Epithelial cell of esophagus (primary cell): ENCODE measurements at places on chromosomes 4 and X.

- peak; percentile 87 for DNase-seq
Measured at GRCh38 chrX:48490661-48491060, 14.7 kb downstream of the FTSJ1 start.

- no peak for DNase-seq
Measured at GRCh38 chr4:108804648-108805273, 41.9 kb upstream of the ETNPPL start.

DNA sequence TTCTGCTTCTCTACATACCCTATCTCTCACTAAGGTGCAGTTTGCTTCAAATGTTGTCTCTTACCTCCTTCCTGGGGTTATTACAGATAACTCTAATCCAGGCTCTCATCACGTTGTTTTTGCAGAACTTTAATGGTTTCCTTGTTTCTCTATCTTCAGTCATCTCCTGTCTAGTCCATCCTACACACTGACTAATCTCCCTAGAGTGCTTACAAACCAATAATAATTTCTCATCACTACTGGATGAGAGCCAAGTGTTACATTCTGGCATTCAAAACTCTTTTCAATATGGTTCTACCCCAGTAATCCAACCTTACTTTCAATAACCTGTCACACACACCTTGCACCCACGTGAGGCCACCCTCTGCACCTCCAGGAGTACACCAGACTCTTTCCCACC lies 86.1 kb downstream of the SYNPO2 start:
- DNase-seq, result peak; percentile 64

GRCh38 chr4:94507708-94508107 lies 56.0 kb downstream of the PDLIM5 start:
- peak; percentile 91 for DNase-seq

DNA sequence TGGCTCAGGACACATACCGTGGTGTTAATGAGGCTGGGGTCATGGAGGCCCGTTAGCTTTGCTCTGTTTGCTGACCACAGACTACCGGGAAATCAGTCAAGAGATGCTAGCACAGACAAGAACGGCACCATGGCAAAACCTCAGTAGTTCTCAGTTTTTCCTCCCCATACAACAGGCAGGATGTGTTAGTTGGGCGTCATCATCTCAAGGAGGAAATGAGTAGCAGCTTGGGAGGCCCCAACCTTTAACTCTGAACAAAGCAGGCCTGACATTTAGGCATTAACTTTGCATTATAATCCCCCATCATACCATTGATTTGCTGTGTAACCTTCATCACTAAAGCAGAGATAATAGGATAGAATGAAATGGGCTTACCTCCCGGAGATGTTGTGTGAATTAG lies 714.2 kb downstream of the RPA4 start:
- no peak for DNase-seq

GRCh38 chr4:74152836-74153235 lies 5.1 kb upstream of the MTHFD2L start:
- DNase-seq, result no peak

- no peak for DNase-seq
Measured at GRCh38 chrX:87961471-87961870, 443.9 kb downstream of the KLHL4 start.

DNA sequence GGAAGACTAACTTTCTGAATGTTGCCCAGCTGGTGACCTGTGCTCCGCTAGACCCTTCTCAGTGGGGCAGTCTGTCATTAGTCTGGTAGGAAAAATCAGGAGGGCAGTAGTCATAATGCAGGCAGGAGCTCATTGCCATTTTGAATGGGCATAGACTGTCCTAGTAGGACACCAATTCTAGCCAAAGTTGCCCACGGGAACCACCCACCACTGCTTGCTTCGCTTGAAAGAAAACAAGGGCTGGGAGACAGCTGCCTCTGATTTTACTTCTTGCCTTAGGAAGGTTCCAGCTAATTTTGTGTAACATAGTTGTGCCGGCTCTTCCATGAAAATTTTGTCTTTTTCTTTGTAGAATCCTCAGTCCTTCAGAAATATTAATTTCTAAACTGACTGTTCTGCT lies 23.3 kb downstream of the HOPX start:
- no peak for DNase-seq

DNA sequence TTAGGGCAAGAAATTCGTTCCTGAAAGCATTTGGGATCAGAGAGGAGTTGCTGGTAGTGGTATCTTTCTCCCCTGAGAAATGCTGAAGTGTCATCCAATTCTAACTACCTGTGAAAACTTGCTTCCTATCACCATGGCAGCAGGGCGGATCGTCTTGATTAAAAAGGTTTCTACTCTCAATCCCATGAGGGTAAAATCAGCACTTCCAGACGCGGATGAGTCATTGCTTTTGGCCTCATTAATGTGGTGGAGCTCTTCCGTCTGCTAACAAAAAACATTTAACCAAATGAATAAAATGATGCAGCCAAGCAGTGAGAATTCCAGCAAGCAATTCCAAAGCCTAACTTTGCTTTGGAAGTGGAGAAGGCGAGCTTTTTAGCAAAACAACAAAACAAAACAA lies 325.6 kb downstream of the CAMK2D start:
- peak; percentile 91 for DNase-seq

DNA sequence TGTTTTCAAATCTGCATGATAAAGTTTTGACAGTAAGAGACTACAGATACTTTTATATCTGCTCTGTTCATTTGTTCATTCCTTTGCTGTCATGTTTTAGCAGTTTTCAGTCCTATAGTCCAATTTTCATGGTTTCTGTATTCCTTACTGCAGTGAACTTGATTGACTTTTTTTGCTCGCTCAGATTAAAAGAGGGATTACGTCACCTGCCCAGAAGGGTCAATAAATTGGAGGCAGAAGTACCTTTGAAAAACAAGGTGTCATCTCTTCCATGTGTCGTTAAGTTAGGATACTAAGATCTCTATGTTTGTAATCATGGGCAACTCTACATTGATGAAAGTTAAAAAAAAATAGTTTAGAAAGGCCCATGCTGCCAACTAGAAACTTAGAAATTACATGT lies 250.1 kb upstream of the SMIM31 start:
- no peak for DNase-seq

DNA sequence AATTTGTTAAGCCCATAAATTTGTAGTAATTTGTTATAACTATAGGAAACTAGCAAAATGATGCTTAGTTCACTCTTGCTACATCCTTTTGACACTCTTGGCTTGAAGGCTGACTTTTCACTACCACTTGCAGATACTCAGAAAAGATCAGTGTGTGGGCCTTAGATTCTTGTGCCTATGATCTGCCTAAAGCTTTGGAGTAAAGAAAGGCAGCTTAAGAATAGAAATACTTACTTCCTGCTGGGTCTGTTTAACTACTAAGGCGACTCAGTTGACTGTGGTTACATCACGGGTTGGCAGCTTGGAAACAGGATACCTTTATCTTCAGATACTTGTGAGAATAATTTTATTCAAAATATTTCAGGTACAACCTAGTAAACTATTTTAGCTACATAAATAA lies 201.4 kb upstream of the FMR1 start:
- no peak for DNase-seq

DNA sequence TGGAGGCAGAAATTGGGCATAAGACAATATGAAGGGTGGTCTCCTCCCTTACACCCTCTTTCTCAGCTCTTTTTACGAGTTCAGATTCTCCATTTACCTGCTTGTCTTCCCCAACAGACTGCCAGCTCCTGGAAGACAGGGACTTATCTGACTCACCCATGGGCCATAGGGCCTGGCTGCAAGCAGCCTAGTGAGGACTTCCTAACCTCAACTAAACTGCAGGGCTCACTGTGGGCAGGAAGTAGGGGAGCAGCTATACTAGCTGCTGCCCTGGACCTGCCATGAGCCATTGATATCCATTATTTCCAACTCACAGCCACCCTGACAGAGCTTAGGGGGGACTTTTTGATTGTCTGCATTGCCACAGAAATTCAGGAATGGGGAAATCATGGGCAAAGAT lies 11.5 kb upstream of the ZNF718 start:
- no peak for DNase-seq

DNA sequence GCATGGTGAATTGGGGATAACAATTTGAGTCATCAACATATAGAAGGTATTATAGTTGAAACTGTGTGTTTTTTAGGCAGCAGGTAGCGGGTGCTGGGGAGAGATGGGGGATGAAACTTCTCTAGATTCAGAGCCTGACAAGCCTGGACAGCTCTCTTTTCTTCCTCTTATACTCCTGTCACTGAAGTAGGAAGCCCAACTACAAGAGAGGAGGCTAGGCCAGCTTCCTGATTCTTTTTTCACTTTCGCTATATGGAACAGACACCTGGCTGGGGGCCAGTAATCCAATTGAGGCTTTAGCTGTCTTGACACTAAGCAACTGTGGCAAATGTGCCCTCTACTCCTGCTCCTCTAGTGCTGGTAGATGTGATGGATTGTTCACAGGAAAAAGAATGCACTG lies 69.2 kb downstream of the PHKA1 start:
- DNase-seq, result peak; percentile 53

GRCh38 chrX:34299451-34299967 lies 167.4 kb upstream of the FAM47A start:
- DNase-seq, result no peak

- peak; percentile 14 for DNase-seq
Measured at GRCh38 chrX:35439692-35440091, 358.4 kb upstream of the MAGEB16 start.

GRCh38 chr4:107593230-107593629 lies 126.8 kb downstream of the PAPSS1 start:
- no peak for DNase-seq

GRCh38 chrX:41005445-41005992 lies 79.7 kb upstream of the USP9X start:
- no peak for DNase-seq
